ENCODE measurements at places on chromosomes 12 and 14.
A peak's percentile ranks its signal among the peaks of the same experiment; 100 is the strongest.

GRCh38 chr12:100368066-100368465 is 11.2 kb downstream of the SLC17A8 start:
- no peak overlapping the region for H3K27ac ChIP-seq
- H3K4me1 ChIP-seq, result no peaks in the 10 kb centered on the region
- H3K27me3 ChIP-seq, result no peaks in the 10 kb centered on the region
- no peaks in the 10 kb centered on the region for H3K36me3 ChIP-seq
- no peak overlapping the region for H3K4me3 ChIP-seq

GRCh38 chr12:11813438-11813813 is 164.0 kb downstream of the ETV6 start:
- peak overlapping the region; percentile 99 for H3K27ac ChIP-seq
- DNase-seq, result no peak
- H3K4me3 ChIP-seq, result peak overlapping the region; percentile 63
- H3K4me1 ChIP-seq, result peaks cover 67% of the 10 kb centered on the region
- H3K27me3 ChIP-seq, result no peaks in the 10 kb centered on the region

DNA sequence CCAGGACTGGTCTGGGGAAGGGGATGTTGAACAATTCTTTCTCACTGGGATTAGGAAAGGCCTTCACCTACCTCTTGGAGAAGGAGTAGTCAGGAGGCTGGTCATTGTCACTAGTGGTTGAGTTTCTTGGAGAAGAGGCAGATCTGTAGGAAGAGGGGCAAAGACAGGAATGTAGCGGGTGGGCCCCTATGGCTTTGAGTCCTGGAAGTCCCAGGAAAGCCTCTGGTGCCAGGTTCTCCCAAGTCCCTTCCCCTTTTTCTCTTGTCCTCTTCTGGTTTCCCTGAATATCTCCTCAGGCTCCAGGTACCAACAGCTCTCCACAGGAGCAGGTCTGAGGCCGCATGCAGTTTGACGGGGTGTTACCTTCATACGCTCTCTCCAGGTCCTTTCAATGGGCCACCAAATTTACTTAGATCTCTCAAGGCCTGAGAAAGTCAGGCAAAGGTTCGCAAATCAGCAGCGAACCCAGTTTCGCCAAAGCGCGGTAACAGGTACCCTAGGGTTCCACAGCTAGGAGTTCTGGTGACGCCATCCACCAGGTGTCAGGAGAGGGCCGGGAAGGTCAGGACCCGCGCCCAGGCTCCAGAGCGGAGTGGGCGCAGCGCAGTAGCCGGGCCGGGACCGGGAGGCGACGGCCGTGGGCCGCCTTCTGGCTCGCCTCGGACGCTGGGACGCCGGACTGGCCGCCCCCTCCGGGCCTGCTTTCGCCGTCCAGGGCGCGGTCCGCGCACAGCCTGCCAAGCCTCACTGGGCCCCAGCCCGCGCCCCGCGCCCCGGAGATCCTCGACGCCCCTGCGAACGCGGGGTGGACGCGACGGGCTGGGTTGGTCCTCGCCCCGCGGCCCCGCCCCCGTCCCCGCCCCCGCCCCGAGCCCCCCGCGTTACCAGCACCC is 795 bp downstream of the SMAGP start:
- H3K27ac ChIP-seq, result peak overlapping the region; percentile 33
- H3K36me3 ChIP-seq, result peaks cover 3% of the 10 kb centered on the region
- DNase-seq, result peak; percentile 64

- H3K27me3 ChIP-seq, result no peaks in the 10 kb centered on the region
- DNase-seq, result no peak
- peaks cover 28% of the 10 kb centered on the region for H3K4me1 ChIP-seq
- H3K27ac ChIP-seq, result no peak overlapping the region
These were observed 60.2 kb upstream of the ATP2B1 start for GRCh38 chr12:89768586-89769482.

- H3K36me3 ChIP-seq, result peaks cover 74% of the 10 kb centered on the region
- H3K27ac ChIP-seq, result no peak overlapping the region
- no peaks in the 10 kb centered on the region for H3K4me1 ChIP-seq
- no peaks in the 10 kb centered on the region for H3K27me3 ChIP-seq
- no peak for DNase-seq
These were observed 71.1 kb downstream of the C2CD5 start for GRCh38 chr12:22473212-22473611.

All from DND-41 (cell line).